ENCODE measurements at places on chromosomes 6 and 20.

DNA sequence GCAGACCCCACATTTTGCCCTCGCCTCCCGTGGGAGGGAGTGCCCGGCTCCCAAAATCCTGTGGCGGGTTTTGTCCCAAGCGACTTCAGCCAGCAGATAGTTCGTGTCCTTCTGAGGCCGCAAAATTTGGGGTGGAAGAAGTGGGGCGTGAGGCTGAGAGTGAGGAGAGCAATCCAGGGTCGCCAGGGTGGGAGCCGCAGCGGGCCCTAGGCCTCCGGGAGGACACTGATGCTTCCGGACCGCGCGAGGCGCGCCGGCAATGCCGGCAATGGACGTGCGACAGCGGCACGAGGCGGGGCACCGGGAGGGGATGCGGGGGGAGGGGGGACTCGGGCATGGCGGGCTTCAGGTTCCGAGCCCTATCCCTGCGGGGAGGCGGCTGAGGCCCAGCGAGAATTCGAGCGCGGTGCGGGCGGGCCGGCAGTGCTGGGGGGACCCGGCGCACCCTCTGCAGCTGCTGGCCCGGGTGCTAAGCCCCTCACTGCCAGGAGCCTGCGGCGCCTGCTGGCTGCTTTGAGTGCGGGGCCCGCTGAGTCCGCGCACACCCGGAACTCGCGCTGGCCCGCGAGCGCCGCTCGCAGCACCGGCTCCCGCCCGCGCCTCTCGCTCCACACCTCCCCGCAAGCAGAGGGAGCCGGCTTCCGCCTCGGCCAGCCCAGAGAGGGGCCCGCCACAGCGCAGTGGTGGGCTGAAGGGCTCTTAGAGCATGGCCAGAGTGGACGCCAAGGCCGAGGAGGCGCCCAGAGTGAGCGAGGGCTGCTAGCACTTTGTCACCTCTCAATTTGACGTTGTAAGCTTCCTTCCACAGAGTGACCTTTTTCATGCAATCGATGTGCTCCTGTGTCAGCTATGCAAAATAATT, 143.8 kb downstream of the LPA start:
- DNase-seq: peak; percentile 81

GRCh38 chr6:33638556-33638955, 17.4 kb downstream of the ITPR3 start:
- DNase-seq: no peak

GRCh38 chr6:134073161-134073560, 20.7 kb upstream of the SLC2A12 start:
- DNase-seq: no peak

GRCh38 chr6:130394246-130394645, 28.4 kb downstream of the TMEM200A start:
- no peak for DNase-seq

DNA sequence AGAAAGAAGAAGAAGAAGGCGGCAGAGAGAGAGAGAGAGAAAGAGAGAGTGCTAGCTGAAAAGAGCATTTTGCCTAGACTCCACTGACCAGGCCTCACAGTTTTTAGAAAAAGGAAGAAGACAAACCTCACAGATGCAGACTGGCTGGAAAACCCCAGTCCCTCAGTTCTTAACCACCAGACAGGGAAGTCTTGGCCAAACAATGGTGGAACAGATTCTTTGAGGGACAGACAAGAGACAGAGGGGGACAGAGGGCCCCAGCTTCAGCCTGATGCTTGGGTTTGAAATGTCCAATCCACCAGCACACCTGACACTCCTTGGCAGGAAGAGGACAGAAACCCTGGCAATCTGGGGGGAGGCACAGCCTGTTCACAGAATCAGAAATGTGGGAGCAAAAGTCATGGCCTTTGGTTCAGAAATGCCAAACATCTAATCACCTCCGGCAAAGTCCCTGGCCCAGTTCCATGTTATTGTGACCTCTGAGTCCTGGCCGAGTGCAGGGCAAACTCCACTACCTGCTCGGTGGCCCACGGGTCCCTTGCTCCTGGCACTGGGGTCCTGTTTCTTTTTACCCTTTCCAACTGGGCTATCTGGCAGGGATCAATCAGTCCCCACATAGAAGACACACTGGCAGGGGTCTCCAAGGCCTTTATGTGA, 235.2 kb downstream of the LY86 start:
- DNase-seq: no peak

- DNase-seq: no peak
Measured at GRCh38 chr6:14202947-14203346, 85.4 kb downstream of the CD83 start.

DNA sequence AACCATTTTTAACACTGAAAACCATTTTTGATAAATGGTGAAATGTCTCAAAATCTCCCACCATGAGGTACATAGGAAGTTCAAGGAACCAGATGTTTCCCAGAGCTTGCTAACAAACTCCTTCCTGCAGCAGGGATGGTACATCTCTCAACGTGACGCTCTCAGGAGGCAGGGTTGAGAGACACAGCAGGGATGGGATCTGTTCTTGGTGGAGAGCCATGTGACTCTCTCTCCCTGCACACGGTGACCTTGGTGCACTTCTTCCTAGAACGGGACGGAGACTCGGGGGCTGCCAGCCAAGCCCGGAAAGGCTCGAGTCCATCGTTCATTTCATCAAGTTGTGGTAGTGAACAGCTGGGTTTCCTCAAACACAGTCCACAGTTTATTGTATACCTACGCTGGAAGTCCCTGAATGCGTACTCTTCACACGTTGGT, 94.2 kb downstream of the FAM50B start:
- DNase-seq: no peak

- no peak for DNase-seq
Measured at GRCh38 chr6:151143806-151144205, 96.0 kb upstream of the AKAP12 start.

- DNase-seq: no peak
Measured at GRCh38 chr6:7145885-7146828, 38.4 kb downstream of the RREB1 start.

- DNase-seq: no peak
Measured at GRCh38 chr20:62844182-62844581, 17.4 kb downstream of the TCFL5 start.

GRCh38 chr6:39085129-39085797, 29.7 kb downstream of the SAYSD1 start:
- no peak for DNase-seq

GRCh38 chr6:95094751-95095663, 482.3 kb upstream of the MANEA start:
- DNase-seq: no peak

- peak; percentile 73 for DNase-seq
Measured at GRCh38 chr20:32580970-32581838, 3.9 kb downstream of the NOL4L start.

DNA sequence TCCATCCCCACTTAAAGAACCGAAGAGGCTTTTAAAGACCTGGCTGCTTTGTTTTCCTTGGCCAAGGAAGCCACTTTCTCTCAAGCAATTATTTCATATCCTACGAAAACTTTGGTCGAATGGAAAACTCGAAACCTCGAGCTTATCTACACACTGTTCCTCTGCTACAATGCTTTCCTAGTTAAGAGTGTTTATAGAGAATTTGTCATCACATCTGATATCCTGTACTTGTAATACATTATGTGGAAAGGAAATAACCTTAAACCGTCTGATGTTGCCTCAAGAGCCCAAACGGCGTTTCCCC, 28.1 kb downstream of the TFAP2B start:
- no peak for DNase-seq

GRCh38 chr6:111743862-111744692, 129.2 kb downstream of the FYN start:
- DNase-seq: no peak

DNA sequence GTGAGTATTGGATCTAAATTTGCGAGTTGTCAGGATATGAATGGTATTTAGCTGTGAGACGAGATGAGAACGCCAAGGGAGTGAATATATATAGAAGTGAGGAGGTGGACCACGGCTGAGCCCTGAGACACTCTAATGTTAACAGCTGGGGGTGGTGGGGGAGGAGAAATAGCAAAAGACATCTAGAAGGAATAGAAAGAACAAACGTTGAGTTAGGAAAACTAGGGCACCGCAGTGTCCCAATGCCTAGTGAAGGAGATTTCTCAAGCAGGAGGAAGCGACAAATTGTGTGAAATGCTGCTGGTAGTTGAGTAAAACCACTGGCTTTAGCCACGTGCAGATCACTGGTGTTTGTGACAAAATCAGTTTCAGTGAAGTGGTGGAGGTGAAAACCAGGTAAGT, 56.9 kb downstream of the CD164 start:
- DNase-seq: no peak

DNA sequence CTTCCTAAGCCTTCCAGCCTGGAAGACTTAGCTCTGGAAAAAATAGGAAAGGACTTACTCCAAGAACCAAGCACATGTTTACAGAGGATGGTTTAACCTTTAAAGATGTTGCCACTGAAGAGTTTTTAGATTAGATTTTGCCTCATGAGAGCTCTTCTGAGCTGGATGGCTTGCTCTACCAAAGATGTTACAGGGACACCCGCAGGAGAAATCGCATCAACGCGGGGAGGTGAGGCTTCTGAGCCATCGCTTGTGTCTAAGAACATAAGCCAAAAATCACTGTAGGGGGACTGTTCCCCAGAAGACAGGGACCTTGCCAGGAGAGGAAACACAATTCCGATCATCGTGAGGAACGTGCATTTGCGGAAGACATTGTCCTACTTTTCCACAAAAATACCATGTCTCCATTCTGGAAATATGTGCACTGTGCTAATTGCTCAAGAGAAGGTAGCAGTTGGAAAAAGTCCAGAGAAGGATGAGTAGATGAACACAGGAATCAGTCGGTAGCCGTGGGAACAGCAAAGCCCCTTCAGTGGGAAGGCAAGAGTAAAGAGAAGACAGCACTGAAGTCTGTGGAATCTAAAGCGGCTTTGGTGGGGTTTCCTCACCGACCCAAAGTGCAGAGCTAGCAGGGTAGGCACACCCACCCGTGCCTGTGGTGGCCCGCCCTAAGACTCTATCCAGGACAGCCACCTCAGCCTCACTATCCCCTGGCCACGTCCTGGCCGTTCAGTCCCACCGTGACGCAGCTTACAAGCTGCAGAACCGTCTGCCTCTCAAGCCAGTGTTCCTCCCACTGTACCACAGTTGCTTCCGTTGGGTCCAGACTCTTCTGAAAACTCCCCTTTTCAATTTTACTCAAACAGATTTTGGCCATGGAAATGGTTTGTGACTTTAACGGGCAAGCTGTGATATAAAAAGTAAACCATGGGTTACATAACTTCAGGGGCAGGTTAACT, 334.8 kb downstream of the NRN1 start:
- DNase-seq: no peak

GRCh38 chr6:56799989-56800388, 154.9 kb upstream of the BEND6 start:
- no peak for DNase-seq

DNA sequence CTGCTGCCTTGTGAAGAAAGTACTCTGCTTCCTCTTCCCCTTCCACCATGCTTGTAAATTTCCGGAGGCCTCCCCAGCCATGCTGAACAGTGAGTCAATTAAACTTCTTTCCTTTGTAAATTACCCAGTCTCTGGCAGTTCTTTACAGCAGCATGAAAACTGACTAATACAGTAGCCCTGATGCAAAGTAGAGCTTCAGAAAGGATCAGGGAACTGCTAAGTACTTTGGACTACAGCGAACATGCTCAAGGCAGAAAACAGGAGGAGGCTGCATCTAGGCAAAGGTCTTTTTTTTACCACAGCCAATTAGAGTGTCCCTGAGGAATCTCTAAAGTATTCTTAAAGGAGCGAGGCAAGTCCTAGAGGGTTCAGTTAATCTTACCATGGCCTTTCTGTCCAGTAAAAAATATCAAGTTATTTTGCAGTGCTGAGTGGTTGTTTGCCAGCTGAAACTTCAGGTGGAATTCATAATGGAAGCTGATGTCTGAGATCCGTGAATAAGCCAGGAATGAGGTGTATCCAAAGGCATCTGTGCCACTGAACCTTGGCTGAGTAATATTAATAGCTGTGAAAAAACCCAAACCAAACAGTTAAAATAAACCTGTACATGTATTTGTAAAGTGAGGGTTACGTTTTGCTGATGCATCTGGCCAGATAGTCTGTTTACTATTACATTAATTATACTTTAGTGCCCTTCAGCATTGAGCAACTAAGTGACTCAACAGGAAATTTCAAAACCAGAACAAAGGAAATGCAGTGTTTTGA, 170.4 kb downstream of the PHF3 start:
- peak; percentile 2 for DNase-seq

DNA sequence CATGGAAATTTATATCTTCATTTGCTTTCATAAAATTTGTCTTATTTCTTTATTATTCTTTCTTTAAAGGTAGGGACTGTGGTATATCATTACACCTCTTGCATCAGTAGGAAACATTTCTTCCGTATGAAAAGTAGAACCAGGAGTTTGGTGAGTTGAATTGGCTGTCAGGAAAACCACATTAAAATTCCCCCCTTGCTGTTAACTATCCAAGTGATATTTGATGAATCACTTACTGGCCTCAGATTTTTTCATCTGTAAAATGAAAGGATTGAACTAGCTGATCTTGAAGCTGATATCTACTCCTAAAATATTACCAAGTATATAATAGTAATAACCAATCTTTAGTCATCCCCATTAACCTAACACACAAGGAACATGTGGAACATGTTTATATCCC, 460.9 kb downstream of the GJA1 start:
- DNase-seq: no peak

- DNase-seq: peak; percentile 83
Measured at GRCh38 chr20:3188823-3189413, 15.6 kb downstream of the DDRGK1 start.

- no peak for DNase-seq
Measured at GRCh38 chr6:938916-939315, 246.0 kb upstream of the EXOC2 start.

GRCh38 chr6:121726596-121726995, 291.1 kb downstream of the GJA1 start:
- no peak for DNase-seq

DNA sequence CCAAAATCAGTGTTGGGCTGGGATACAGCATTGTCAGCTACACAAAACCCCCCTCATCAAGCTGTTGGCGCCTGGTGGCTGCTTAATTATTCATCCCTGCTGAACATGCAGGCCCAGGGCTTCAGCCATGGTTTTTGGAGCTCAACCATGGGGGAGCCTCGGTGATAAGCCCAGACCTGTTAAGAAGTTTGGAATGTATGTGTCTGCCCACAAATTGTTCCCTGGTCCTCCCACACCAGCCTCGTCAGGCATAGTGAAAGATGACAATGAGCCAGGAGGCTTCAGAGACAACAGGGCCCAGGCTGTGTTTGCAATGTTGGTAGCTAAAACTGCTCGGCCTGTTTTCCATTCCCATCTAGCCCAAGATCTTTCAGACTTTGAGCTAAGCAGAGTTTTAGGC, 34.8 kb upstream of the SIRPA start:
- DNase-seq: no peak

GRCh38 chr20:46709459-46710152, at the start of gene SLC2A10:
Gene SLC2A10, plus strand, starts transcription at chr20:46709649. Its CDS starts 88 bp downstream, at chr20:46709737.
- no peak for DNase-seq

DNA sequence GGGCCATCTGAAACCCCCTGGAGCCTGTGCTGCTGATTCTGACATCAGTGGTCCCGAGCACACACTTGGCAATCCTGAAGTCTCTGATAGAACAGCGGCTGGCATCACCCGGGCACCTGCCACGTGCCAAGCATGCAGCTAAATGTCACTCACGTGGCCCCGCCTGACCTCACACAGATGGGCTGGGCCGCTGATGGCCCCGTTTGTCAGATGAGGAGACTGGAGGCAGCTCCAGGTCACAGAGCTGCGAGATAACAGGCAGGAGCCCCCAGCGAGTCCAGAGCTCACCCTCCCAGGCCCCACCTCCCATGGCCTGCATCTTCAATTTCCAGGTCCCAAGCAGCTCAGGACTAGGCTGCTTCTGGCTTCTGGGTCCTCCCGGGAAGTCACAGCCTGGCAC, 67.2 kb downstream of the YTHDF1 start:
- DNase-seq: no peak
